ENCODE measurements at places on chromosomes 5 and 9.

GRCh38 chr5:132417889-132418485 is 48.5 kb downstream of the SLC22A5 start:
- DNase-seq = no peak

DNA sequence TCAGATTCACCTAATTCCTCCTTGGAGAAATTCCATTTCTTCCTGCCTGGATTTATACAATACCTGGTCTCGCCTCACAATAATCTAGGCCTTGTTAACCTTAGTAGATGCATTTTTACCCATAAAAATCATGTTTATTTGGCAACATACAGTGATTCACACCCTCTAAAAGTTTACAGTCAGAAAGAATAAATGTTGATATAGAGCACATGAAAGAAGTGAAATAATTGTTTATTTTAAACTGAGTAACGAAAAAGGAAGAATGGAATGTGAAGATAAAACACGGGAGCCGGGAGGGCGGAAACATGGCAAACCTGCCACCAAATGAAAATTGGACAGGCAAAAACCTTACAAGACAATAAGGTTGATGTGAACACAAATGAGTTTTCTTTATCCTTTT is 28.9 kb upstream of the KCNN2 start:
- DNase-seq = no peak

- DNase-seq = no peak
Measured at GRCh38 chr5:15383469-15383868, 116.5 kb upstream of the FBXL7 start.

DNA sequence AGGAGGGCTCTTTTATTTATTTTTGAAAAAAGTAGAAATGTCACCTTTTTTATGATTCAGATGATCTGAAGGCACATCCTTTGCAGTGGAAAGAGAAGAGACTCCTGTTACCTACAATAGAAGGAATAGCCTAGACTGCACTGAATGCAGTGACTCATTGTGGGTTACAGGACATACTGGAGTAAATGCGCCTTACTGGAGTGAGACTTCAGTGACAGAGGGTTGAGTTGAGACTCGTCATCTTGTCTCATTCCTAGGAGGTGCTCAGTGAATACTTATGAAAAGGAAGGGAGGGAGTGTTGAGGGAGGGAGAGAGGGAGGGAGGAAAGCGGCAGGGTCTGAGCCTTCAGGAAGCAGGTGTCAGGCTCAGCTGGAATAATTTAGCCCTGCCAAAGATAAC is 25.2 kb downstream of the ANKRA2 start:
- DNase-seq = no peak

DNA sequence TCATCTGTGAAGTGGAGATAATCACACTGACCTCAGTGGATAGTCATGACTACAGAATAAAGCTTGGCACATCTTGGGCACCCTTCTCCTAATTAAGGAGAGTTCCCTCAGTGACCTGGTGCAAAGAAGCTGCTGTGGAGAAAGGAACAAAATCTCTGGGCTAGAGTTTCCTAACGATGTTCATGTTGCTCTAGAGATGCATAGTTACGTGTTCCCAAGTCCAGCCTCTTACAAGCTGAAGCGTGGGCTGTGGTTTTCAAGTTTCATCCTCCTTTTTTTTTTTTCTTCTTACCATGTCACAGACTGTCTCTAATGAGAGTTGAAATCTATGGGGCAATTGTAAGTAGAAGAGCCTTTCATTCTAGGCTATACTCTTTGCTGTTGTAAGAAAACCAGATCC is 113.8 kb downstream of the DOCK8 start:
- no peak for DNase-seq

GRCh38 chr9:134475011-134475790 is 148.9 kb downstream of the RXRA start:
- DNase-seq = peak; percentile 40

DNA sequence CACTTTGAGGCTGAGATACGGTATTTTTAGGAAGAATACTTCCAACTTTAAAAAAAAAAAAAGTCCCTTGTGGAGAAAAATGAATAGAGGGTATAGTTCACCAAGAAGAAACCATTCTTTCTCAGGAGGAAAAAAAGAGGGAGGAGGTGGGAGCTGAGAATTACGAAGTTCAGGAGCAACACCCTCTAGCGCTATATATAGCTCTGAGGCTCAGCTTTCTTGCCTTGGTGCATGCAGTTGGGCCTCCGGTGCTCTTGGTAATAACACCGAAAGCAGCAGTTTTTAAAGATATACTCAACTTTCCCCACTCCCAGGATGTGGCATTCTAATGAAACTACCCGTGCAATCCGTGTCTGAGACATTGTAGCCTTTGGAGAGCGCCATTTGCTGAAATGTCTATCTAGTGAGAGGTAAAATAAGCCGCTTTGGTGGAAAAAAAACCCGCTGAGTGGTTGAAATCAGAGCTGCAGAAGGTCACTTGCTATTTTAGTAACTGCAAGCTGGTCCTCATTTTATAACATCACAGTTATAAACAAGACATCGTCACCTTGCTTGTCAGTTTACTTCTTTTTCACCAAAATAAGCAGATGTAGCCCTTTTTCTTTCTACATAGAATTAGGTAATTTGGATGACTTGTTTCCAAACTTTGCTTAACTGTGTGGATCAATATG is 156.4 kb downstream of the RORB start:
- DNase-seq = no peak

GRCh38 chr5:89601880-89602279 is 718.9 kb upstream of the MEF2C start:
- no peak for DNase-seq

GRCh38 chr9:22022396-22022795 is 13.3 kb upstream of the CDKN2B start:
- no peak for DNase-seq

DNA sequence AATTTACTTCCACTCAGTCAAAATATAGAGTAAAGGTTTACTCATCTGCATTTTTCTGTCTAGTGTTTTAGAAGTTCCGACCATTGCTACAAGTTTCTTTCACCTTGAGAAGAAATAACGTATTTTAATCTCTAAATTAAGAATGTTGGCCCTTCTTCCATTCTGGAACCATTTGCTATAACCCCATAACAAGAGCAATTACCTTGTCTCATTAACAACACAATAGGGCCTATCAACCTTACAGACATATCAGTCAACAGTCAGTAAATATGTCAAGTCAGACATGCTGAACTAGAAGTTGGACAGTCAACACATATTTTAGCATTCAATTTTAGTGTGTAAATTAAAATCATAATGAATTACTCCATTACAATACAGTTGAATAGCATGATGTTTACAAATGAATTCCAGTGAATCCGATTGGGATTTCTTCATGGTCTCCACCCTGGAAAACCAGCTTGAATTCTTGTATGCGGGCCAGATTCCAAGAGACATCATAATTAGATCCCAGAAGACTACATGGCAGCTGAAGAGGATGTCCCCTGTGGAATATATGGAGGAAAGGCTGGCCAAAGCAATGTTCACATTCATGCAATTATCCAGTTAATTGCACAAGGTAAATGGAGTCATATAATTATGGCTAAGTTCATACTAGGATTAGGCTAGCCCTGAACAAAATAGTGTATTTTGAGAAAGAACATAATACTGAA is 196.2 kb upstream of the TARS1 start:
- no peak for DNase-seq

- DNase-seq = no peak
Measured at GRCh38 chr9:37377688-37378612, 44.5 kb upstream of the GRHPR start.

DNA sequence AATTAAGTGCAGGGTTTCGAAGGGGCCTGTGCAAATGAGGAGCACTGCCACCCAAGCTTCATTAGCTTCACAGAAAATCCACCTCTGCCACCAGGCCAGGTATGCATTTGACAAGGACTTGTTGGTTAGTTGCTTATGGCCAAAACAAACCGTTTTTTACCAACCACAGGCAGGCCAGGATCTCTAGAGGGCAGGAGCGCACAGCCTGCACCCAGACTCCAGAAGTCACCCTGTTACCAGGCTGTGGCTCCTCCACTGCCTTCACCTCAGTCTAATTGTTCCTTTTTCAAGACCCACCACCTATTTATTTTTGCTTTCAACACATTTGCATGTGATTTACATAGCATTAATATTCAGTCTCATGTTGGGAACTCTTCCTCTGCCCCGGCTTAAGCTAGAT is 78.3 kb upstream of the HSPA9 start:
- no peak for DNase-seq

DNA sequence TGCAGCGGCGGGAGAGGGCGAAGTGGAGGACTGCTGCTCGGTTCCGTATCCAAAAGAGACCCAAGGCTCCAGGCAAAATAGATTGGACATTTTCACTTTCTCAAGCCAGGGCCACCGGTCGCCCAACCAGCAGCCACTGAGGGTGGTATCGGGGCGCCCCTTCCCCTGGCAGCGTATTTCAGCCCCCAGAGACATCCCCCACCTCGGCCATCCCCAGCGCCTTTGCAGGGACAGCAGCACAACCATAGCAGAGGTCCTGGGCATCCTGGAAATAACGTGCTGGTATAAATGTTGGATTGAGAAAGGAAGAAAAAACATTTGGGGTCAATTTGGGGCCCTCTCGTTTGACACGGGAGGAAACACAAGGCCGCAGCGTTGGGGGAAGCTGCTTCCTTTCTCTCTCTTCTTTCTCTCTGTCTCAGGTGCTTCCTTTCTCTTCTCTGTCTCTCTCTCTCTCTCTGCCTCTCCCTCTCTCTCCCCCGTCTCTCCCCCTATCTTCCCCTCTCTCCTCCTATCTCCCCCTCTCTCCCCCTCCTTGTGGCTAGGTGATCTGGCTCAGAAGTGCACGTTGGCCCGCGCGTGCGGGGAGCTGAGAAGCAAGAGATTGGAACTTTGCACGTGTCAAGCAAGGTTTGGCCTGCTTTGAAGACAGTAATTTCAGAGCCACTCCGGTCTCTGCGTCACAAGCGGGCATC is 624 bp upstream of the RETREG1 start:
- peak; percentile 69 for DNase-seq

DNA sequence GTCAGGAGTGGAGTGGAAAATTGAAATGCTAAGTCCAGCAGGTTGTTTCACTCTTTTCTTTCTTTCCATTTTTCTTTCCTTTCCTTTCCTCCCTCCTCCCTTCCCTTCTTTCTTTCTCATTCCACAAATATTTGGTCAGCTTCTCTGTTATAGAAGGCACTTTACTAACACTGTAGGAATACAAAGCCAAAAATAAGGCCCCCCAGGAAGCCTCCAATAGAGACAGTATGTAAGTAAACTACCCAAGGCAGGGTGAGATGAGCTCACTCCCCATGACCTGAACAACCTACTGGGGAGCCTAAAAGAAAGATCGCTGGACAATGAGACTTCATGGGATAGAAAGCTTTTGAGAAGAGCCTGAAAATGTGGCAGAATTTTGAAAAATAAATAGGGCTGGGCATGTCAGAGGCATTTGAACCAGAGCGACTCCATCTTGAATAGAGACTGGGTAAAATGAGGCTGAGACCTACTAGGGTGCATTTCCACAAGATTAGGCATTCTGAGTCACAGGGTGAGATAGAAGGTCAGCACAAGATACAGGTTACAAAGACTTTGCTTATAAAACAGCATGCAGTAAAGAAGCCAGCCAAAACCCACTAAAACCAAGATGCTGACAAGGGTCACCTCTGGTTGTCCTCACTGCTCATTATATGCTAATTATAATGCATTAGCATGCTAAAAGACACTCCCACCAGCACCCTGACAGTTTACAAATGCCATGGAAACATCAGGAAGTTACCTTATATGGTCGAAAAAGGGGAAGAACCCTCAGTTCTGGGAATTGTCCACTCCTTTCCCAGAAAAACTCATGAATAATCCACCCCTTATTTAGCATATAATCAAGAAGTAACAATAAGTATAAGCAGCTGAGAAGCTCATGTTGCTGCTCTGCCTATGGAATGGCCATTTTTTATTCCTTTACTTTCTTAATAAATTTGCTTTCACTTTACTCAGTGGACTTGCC is 158.9 kb upstream of the EGFLAM start:
- DNase-seq = no peak

GRCh38 chr9:89887286-89887685 is 282.5 kb downstream of the GADD45G start:
- no peak for DNase-seq

DNA sequence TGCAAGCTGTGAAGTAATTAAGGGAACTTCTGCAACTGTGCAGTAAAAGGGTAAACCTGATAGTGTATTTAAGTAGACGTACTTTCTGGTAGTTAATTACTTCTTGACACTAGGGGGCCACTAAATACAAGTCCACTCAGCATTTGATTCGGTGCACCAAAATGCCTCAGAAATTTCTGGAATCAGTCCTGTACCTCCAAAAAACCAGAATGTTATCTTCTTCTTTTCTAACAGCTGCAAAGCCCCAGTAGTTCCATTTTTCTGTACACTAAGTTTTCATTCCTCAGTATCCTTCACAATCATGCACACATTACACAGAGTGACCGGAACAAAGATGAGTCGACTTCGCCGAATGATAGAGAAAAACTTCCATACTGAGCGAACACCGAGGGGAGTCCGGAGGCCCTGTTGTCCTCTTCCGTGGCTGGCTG is 484 bp downstream of the GFM2 start:
- no peak for DNase-seq

DNA sequence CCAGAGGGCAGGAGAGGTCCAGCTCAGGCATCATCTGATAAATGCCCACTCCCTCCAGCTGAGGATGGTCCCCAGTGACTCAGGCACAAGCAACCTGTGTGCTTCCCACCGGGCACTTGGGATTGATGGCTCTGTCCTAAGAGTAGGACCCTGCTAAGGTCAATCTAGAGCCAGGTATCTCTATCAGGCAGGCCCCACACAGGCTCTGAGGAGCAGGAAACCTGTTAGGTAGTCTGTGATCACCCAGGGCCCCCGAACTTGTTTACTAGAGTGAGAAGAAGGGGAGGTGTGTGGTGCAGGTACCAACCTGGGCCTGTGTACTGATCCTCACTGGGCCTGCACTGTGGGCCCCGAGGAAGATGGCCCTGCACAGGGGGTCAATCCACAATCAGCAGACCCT is 119.6 kb upstream of the FSTL4 start:
- no peak for DNase-seq

DNA sequence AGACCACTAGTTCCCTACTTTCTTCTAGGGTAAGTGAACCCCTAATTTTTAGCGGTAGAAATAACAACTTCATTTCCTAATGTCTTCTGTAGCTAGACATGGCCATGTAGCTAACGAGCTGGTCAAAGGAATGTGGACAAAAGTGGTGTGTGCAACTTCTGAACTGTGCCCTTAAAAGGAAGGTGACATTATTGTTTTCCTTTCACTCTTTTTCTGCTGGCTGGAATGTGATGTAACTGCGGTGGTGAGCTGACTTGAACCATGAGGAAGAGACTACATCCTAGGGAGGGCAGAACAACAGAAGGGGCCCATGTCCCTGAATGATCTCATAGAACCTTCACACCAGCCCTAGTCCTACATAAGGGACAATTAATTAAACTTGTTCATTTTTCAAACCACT is 1.3 kb upstream of the SNX2 start:
- no peak for DNase-seq

GRCh38 chr9:69502671-69503301 is 169.4 kb downstream of the APBA1 start:
- DNase-seq = no peak

DNA sequence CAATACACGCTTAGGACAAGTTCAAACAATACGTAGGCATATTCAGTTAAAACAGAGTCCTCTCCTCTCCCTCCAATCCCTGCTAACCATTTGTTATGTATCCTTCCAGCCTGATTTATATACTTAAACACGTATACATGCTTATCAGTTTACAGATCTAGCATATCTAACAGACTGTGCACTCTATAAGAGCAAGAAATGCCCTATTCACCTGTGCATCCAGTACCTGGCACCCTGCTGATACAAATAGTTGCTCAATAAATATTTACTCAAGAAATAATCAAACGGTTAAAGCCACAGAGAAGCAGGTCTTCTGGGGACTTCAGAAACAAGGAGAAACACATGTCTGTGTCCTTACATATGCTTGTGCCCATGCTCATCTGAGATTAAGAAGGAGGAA is 55.9 kb downstream of the MLLT3 start:
- DNase-seq = no peak

All from activated naive CD4-positive, alpha-beta T cell treated with anti-CD3 and anti-CD28 coated beads, Interleukin-2, amount 50 U/mL, for 16 hours (primary cell).